Amniotic stem cell (primary cell): ENCODE measurements at places on chromosomes 3 and 15.
A peak's percentile ranks its signal among the peaks of the same experiment; 100 is the strongest.

DNA sequence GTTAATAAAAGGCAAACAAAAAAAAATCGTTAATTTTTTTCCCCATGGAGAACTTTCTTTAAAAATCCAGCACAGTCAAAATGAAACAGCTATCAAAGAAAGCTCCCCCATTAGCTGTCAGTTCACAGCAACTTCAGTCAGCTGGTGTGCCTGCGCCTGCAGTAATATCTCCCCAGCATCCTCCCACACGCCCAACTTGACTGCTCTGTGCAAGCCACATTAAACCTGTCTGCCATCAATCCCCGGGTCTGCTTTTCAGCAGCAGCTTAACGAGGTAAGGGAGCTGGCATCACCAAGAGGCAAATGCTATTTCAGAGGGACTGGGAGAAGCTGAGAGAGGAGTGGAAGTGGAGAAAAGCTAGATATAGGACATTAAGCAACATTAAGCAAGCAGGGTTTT, 337.5 kb downstream of the GAP43 start:
- no peak for DNase-seq

DNA sequence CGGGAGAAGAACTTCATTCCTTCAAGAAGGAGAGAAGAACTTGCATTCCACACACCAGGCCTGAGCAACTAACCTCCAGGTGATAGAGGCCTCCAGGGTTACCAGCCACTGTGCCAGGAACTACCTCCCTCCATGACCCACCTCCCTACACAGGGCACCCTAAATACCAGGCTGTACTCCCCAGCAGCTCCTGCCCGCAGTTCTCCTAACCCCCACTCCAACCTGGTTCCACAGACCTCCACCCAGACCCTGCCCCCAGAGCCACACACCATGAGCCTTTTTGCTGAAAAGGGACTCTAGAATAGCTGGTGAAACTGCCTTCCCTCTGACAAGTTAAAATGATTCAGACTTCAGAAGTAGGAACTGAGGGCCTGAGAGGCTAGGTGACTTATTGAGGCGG, 8.2 kb downstream of the IGDCC3 start:
- DNase-seq: no peak

DNA sequence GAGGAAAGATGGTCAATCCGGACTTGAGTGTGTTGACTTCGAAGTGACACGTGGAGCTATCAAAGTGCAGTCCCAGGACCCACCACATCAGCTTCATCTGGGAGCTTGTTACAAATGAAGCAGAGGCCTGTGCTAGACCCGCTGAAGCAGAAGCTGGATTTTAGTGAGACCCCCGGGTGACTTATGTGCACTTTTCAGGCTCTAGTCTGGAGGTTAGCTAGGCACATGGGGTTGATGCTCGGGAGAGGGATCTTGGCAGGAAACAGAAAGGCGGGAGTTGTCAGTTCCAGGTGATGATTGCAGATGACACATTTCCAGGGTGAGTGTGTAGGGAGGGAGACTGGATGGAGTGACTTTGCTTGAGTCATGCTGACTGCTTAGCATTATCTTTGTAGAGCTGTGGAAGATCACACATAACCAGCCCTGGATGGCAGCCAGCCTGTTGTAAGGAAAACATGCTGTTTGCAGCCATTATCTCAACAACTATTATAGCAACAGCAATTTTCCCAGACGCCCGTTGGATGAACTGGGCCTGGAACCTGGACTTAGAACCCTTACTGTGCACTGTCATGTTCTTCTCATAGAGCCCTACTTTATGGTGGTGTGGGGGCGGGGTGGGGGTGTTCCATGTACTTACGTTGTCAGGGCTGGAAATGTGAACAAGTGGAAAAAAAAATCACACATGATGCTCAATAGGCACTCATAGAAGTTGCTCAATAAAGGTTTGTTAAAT, 122.4 kb downstream of the THSD4 start:
- peak; percentile 36 for DNase-seq

DNA sequence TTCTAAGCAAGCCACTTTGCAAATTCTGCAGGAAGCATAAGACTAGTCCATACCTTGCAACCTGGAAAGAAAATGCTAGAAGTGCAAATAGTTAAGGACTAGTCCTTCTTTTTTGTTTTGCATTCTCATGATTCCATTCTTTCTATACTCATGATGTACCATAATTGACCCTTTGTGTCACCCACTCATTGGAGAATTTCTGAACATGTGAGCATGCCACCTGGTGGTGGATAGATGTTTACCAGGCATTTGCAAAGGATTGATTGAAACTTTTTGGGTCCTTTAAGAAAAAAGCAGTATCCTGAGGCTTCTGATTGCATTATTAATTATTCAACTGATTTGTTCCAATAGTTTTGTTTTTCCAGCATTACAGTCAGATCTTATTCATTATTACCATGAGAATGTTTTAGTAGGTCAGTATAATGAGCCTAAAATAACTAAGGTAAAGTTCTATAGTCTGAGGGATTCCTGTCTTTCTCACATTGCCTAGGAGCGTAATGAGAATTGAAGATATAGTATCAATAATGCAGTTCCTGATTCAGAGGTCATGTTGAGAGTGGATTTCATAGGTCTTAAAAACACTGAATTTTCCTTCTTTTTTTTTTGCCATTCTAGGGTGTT, 20.2 kb upstream of the DIPK2A start:
- DNase-seq: peak; percentile 19

GRCh38 chr3:31262201-31262600, 270.5 kb upstream of the STT3B start:
- no peak for DNase-seq

- DNase-seq: no peak
Measured at GRCh38 chr3:56467801-56468183, 475 bp downstream of the ERC2 start.

DNA sequence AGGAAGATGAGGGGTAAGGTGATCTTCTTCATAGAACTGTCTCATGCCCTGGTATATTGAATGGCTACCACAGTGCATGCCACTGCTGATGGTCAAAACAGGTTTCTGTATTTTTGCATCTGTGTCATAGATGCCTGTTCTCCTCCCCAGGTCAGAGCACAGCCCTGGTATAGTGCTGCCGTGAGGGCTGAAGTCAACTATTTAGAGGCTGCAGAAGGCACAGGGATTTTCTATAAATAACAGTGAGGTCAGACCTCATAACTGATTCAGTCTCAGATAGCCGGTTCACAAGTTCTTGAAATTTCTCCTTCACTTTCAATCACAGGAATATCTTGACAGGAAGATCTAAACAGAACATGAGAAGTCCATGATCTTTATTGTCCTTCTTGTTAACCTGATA, 99.2 kb upstream of the NUDT16 start:
- no peak for DNase-seq

DNA sequence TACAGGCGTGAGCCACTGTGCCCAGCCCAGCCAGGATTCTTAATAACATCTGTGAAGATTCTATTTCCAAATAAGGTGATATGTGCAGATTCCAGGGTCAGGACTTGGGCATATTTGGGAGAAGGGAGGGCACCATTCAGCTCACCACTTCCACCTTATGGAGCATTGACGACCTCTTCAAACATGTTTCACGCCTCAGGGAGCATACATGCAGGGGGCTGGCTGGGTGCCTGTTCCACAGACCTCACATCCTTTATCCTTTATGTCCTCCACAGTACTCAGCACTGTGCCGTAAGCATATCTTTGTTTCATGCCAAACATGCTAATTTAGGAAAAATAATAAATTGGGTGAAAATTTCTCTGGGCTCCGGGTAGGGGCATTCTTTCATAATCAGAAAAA, 229.0 kb downstream of the THSD4 start:
- DNase-seq: no peak

GRCh38 chr15:66298803-66299251, 5.5 kb downstream of the DIS3L start:
- no peak for DNase-seq

DNA sequence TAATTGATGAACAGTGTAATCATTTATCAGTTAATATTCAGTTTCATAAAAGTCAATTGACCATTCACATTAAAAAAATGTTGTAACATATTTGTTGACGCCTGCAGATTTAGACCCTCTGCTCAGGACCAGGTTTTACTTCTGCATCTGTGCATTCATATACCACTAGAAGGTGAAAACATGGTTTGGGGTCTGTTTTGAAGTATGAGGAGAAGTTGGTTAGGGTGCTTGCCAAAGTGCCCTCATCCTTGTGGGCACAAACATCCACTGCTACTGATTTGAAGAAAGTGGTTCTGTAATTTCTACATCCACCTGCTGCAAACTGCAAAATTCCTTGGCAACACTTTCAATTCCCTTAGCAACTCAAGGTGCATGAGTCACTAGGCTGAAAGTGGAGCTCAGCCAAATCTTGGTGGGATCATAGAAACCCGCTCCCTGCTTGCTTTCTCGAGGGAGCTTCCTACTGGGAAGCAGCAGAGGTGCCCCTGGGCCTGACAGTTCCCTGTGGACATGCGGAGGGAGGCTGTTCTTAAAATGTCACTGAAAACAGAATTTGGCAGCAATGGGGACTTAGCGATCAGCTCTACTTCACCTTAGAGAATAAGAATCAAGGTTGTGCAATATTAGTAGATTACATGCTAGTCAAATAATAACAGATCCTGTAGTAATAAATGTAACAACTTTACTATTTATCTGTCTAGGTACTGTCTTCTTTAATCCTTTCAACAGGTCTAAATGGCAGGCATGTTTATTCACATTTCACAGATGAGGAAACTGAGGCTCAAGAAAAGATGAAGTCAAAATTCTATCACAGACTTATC, 301.0 kb upstream of the TBL1XR1 start:
- DNase-seq: no peak
